Activated CD4-positive, alpha-beta T cell treated with anti-CD3 and anti-CD28 coated beads for 48 hours (primary cell): ENCODE measurements at places on chromosomes 4 and X.

DNA sequence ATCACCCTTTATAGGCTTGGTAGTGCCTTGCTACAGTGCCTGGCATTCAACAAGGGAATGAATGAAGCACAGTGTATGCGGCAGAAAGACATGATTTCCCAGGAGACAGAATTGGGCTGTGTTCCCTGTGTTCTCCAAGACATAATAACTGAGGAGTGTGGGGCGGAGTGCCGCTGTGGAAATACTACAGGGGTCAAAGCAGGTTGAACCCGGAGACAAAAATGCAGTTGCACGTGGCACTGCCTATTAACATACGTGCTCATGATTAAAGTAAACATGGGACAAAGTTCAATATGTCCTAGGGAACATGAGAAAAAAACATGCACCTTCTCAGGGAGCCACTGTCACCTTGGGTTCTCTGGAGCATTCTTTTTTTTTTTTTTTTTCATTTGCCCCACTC is 820.8 kb downstream of the RPA4 start:
- no peak for DNase-seq

DNA sequence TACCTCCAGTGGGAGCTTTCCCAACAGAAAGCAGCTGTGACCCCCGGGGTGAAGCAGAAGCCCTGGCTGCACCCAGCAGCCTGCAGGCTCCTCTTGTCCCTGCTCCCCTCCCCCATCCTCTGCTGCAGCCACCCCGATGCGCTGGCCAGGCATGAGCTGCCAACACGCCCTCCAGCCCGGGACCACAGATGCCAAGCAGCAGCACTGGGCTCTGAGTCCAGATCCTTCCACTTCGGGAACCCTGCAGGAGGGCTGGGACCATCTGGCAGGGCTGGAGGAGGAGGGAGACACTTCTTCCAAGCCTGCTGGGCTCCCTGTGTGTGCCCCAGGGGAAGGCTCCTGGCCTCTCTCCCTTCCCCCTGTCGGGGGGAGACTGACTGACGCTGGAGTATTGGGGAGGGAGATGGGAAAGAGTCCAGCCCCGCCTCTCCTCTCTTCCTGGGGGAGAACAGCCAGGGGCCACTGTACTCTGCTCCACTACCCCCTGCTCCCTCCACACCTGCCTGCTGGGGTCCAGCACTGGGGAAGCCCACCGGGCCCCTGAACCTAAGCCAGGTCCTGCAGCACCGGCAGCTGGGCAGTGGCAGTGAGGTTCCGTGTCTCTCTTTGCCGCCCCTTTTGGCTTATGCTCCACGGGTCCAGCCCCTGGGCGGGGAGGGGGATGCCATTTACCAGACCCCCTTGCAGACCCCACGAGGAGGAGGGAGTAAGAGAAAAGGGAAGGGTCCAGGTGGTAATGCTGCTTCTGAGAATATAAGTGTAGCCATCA is 55.7 kb downstream of the PPP2R2C start:
- DNase-seq: no peak

DNA sequence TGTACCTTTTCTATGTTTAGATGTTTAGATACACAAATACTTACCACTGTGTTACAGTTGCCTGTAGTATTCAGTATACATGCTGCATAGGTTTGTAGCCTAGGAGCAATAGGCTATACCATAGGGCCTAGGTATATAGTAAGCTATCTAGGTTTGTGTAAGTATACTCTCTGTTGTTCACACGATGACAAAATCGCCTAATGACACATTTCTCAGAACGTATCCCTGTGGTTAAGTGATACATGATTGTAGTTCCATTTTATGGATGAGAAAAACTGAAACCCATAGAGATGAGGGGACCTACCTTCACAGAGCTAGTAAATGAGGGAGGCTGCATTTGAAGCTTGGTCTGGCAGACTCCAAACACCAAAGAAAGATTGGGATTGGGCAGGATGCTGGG is 79.4 kb upstream of the EFNB1 start:
- DNase-seq: no peak

- no peak for DNase-seq
Measured at GRCh38 chr4:156536661-156537060, 434.9 kb downstream of the PDGFC start.

- DNase-seq: no peak
Measured at GRCh38 chr4:13705521-13706041, 78.1 kb upstream of the BOD1L1 start.

- no peak for DNase-seq
Measured at GRCh38 chrX:19606902-19607301, 91.6 kb upstream of the MAP3K15 start.

- no peak for DNase-seq
Measured at GRCh38 chrX:117990438-117990837, 126.2 kb downstream of the KLHL13 start.

- no peak for DNase-seq
Measured at GRCh38 chr4:8524595-8525382, 55.4 kb upstream of the GPR78 start.

GRCh38 chrX:131704136-131704695 is 160.3 kb downstream of the OR13H1 start:
- DNase-seq: no peak

- DNase-seq: no peak
Measured at GRCh38 chr4:105998171-105999063, 103.1 kb downstream of the NPNT start.

- no peak for DNase-seq
Measured at GRCh38 chr4:158856852-158857251, 88.0 kb downstream of the FNIP2 start.

DNA sequence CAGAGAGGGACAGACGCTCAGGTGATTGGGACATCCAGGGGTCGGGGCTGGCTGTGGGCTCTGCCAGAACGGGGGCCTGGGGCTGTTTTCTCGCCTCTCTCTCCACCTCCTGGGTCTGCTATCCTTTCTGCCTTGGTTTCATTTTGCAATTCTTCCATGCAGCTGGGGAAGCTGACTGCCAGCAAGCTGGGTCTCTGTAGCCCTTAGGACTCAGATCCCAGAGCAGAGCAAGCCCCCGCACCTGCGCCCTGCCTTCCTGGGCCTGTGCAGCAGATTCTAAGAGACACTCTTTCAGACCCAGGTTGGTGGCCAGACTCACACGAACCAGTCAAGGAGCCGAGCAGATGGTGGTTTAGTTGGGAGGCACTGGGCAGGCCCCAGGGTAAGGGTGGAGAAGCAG is 59.1 kb upstream of the GRPEL1 start:
- DNase-seq: no peak

DNA sequence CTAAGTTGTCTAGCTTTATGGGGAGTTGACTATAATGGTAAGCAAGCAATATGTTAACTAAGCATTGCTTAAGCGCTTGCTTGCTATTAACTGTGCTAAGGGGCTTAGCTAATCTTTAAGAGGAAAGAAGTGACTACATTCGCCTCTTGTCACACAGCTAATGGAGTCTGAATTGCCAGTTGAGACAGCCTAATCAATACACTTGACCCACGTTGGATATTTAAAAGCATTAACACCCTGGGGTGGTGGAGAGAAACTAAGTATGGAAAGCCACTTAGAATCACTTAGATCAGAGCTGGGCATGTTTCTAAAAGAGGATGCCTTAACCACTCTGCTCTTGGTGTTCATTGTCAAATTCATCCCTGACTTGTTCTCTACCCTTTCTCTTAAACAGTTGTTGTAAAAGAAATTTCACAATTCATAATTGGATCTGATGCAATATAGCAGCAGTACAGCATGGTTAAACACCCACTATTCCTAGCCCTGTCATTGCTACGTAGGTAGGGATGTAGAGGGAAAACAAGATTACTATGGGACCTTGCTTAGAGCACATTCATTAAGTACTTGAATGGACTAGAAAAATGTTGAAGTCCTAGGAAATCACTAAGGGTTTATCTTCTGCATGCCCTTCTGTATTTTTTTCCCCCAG is 3.5 kb downstream of the ZAR1 start:
- DNase-seq: no peak

DNA sequence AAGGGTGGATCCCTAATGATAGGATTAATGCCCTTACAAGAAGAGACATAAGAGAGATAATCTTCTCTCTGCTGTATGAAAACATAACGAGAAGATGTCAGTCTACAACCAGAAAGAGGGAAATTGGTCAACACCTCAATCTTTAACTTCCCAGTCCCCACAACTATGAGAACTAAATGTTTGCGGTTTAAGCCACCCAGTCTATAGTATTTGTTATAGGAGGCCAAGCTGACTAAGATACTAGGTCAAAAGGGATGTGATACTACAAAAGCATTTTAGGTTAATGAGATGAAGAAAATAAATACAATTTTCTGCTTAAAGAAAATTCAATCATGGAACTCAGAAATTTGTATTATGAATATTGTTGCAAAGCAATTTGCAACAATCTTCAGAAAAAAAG is 55.4 kb upstream of the LHFPL1 start:
- no peak for DNase-seq

GRCh38 chr4:53592686-53593501 is 1.6 kb upstream of the LNX1 start:
- no peak for DNase-seq

GRCh38 chr4:139973616-139974015 is 180.4 kb downstream of the MAML3 start:
- DNase-seq: no peak

DNA sequence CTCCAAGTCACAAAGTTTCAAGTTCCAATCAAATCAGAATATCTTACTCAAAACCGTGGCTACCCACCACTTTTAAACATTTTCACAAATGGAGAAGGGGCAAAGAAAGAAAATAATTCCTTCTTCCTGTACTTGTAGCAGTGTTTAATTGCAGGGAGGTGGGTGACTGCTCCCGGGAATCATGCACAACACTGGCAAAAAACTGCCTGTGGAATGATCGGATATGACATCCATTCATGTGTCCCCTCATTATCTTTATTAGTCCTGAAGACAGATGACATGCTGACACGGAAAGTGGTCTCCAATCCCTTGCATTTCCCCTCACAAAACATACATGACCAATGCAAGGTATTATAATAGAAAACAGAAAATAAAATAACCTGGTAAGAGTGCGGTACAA is 2.0 kb downstream of the TSPAN5 start:
- DNase-seq: no peak

DNA sequence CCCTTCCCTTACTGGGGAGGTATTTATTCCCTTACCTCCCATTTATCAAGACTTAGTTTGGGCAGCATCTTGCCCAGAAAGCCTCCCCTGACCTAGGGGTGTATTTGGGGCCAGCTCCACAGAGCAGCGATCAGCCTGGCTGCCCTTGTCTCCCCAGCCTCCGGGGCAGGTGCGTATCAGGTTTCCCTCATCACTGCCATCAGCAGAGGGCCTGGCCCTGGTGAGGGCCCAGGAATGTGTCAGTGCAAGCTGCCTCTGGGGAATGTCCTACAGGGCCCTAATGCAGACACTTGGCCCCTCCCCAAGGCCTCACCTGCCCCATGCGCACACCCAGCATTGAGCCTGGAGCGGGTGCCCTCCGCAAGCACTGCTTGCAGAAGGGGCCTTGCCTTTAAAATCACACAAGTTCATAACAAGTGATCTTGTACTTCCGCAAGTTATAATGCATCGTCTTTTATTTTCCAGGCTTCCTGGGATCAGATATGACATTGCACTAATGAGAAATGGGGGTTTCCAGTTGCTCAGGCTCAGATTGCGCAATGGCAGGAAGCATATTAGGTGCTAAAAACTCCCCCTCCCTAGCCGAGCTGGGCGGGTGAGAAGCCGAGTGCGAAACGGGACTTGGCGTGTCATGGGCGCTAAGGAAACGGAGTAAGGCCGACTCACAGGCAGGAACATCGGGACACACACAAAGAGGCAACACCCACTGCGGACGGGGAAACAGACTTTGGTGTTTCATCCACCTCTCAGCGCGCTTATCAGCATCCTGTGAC is 25.4 kb upstream of the AFAP1 start:
- peak; percentile 56 for DNase-seq

DNA sequence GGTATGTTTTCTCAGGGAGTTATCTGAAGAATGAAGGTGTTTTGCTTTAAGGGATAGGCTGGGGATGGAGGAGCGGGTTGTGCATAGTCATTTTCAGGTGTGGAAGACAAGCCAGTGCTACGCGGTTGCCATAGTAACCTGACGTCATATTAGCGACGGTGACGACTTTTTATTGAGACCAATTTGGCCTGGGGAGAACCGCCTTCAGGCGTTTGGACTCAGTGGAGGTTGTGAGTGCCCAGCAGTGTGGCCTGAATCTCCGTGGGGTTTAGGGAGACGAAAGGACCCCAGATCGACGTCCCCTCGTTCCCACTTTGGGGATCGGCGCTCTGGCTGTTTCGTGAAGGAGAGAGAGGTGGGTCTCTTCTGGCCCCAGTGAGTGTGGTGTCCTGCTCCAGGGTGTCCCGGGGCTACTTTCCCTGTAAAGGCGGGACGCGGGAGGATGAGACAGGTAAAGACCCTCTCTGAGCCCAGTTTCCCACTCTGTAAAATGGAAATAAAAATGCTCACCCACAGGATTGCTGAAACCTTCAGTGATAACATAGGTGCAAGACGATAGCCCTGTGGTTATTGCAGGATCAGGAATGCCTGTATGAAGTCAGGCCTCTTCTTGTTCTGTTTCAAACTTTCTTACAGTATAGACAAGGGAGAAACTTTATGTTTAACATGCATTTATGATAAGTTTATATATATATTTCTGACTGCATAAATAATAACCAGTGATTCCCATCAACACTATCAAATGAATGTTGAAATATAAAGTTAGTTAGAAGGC is 48.6 kb downstream of the GPRASP3 start:
- DNase-seq: peak; percentile 81

DNA sequence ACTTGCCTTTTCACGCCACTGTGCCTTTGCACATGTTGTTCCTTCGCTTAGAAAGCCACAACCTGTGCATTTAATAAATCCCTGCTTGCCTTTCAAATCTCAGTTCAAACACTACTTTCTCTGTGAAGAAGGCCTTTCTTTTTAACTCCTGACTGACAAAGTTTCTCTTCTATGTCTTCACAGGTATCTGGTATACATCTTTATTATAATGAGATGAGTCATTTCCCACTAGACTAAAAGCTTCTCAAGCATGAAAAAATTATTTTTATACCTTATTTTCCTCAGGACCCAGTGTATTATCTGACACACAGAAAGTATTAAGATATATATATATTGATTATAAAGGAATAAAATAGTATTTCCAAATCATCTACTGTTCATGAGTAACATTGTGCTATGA is 189.9 kb downstream of the TBCK start:
- no peak for DNase-seq

DNA sequence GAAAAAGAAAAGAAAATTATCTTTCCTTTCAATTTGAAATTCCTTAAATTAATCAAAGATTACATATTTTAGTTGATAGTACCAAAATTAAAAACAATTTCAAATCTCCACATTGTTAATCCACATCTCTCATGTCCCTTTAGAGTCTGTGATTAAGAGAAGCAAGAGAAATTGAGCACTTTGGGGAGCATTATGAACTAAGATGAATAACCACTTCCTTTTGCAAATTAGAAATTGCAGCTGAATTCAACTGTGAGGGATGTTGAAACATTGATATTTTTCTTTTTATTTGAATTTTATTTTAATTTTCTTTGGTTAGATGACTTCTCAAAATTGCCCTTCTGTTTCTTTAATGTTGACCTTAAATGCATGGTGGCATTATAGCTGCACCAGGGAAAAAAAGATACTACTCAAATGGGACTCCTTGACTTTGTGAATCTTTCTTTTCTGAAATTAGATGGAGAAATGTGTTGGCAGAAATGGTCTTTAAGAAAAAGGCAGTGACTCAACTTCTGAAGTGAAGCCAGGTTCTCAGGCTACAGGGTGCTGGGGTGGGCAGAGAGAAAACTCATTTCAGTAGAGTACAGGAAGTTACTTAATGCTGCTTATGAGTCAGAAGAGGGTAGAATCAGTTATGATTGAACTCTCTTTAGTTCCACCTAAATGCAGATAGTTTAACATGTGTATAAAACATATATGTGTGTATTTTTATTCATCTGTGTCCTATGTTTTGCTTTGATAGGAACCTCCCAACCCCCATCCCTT is 92.0 kb upstream of the TNIP3 start:
- DNase-seq: peak; percentile 70

GRCh38 chr4:125703443-125703842 is 388.7 kb downstream of the FAT4 start:
- DNase-seq: no peak
